Globus pallidus (tissue), 1 donor: ENCODE measurements at places on chromosomes 1 and 21.

DNA sequence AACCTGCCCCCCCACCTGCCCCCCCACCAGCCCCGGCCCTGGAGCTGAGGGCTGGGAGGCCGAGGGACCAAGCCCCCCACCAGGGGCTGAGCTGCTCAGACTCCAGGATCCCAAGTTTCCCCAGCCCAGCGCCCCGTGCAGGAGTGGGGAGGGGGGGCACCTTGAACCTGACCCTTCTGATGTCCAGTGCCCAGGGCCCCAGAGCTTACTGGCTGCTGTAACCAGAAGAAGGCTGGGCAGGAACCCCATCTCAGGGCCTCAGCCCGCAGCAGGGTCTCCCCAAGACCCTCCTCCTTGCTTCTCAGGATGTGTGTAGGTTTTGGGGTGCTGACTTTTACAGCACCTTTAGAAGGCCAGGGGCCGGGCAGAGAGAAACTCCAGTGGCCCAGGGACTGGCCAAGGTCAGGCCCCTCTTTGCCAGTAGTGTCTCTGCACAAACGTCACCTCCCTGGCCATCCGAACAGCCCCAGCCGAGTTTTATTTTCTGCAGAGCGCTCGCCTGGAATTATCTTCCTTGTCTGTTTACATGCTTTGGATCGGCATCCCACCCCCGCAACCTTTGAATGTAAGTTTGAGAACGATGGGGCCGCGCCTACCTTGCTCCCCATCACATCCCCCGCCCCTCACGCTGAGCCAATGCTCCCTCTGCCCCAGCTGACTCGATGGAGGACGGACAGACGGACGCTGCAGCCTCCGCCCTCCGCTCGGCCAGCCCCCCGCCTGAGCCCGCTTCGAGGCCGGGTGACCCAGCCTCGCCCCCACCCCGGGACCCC, 70.1 kb upstream of the CASZ1 start:
- no peak for DNase-seq

DNA sequence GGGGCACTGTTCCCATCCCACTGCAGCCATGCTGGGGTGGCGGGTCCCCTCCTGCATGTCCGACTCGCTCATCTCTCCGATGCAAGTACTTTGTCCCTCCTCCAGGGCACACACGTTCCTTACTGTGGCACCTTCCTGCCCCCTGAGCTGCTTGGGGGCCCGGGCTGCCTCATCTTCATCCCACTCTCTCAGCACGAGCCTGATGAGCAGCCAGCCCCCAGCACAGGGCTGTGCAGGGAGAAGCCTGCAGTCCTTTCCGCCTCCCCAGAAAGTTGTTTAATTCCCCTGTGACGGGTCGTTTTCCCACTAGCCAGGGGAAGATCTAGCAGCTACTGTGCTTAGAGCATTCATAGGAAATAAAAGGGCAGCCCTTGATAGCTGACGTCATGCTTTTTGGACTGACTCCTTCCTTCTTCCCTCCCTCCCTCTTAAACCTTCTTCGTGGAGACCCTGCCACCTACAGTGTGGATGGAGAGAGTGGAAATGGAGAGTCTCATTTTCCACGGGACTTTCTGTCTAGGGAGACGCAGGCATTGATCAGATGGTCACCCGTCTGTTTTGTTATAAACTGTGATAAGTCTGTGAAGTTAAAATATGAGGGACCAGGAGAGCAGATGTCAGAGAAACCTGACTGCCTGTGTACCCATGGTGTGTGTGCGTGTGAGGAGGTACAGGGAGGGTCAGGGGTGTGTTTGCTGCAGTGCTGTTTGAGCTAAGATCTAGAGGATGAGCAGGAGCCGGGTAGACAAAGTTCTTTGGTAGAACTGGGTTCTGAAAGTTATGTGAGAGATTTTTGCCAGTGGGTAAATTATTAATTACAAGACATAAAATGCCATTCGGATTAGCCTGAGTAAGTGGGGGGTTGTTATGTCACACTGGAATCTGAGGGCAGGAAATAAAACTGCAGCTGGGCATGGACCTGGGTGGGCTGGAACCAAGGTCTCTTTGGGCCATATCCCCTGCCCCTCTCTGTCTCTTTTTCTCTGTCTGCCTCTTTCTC, 34.3 kb downstream of the GPR137B start:
- peak; percentile 3 for DNase-seq

DNA sequence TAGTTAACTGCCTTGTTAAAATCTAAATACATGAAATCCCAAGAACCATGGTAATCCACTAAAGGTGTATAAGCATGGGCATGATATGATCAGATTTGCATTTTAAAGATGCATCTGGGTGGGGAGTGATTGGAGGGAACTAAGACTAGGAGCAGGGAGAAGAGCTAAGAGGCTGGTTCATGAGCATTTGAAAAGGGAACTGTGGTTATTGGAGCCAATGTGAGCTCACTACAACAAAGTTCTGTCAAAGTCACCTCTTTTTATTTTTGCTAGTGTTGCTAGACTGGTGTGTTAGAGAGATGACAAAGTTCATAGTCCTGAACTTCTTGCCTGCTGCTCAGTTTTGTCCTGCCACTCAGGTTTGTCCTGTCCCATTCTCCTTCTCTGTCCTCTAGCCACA, 67.1 kb upstream of the LRRC8D start:
- no peak for DNase-seq

DNA sequence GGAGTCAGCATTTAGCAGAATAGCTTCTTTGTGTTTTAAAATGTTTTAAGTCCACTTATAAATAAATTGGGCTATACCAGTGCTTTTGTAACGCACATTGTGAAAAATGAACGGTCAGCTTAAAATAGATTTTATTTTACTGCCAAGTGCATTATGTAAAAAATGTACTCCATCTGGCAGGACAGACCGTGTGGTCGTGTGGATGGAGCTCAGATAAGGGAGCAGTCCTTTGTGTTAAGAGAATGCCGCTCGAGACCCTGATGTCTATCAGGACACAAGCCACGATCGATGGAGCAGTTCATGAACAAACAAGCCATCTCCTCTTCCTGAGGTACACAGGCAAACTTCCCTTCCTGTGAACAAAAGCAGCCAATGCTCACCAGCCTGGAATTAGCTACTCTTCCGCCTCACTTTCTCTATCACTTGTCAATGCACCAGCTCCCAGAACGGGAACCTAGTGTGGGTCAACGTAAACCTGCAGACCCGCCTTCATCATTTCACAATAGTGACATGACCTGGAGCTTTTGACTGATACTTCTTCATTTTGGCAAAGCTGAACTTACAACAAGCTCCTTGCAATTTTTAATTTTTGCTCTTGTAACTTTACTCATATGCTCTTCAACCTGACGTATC, 243.5 kb downstream of the TGFB2 start:
- no peak for DNase-seq

DNA sequence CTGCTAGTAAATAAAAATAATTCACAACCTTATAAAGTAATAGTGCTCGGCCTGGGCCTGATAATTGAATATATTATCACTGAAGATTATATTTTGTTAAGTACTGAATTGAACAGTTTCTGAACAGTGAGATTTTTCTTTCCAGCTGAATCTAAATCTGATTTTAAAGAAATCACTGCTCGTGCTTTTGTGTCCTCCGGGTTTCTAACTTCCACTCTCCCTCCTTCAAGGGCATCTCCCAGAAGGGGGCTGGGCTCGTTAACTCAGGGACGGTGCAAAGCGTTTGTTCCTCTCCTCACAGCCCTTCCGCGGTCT, 823 bp upstream of the KIF1B start:
- DNase-seq = no peak

- peak; percentile 35 for DNase-seq
Observed at GRCh38 chr21:42062236-42063022, 8.7 kb upstream of the UMODL1 start.

DNA sequence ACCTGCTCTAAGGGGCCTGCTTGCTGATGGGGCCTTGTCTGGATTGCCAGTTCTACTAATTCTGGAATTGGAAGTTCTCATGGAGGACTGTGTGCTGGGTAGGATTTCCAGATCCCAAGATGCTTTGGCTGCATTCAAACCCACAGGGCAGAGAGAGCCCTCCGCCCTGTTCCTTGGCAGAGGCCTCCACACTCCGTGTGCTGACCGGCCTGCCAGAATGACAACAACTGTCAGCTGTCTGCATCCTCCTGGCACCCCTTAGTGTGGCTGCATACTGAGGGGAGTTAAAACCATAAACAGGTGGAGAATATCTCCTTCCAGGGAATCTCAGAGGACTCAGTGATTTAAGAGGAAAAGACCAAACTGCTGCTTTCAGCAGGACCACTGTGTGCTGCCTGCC, 60.7 kb downstream of the ADARB1 start:
- no peak for DNase-seq

DNA sequence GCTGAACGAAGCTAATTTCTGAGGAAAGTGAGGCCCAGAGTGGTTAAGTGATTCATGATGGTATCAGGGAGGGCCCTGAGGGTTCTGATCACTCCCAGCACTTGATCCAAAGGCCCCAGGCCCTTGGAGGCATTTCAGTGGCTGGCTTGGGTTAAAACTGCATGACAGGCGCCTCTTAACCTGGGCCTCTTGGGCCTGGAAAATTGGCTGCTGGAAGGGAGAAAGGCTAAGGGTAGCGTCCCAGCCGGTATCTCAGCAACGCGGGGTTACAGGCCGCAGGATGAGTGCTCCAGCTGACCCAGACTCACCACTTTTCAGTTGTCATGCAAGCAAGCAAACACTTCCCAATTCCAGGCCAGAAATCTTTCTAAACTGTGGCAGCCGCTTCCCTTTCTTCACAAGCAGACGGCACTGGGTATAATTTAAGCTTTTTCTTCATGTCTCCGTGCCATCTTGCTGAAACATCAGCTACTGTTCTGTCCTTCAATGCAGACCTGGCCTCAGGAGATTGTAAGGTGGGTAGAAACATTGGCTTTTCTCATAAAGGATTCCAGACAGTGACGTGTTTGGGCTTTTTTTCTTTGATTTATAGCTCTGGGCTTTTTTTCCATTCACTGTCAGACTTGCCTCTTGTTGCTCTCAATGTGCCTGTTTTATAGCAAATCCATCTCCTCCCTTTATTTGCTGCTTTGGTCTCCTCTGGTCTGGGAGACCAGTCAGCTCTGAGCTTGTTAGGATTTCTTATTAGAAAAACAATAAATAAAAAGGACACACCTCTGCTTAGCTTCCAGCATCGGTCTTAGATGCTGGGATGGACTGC, 229.1 kb downstream of the KCNJ6 start:
- no peak for DNase-seq

- DNase-seq = no peak
Observed at GRCh38 chr1:205272536-205272935, 44.8 kb downstream of the TMCC2 start.

GRCh38 chr1:243267914-243268653, 12.2 kb downstream of the SDCCAG8 start:
- no peak for DNase-seq

- DNase-seq = no peak
Observed at GRCh38 chr21:35136106-35136505, 87.0 kb upstream of the RUNX1 start.

DNA sequence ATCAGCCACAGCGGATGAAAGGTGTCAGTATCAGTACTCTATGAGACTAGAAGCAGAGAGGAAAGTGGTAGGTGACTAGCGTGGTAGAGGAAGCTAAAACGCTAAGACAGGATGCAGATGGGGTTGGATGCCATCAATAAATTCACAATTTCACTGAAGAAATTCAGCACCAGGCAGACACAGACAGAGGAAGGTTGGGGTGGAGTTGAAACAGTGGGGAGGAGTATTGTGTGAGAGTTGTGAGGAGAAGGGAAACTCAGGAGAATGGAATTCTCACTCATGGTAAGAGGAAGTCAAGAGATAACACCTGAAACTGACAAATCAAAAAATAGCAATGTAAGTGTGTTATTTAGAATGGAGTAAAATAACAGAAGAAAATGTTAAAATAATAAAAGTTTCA, 208.5 kb upstream of the DAB1 start:
- no peak for DNase-seq

DNA sequence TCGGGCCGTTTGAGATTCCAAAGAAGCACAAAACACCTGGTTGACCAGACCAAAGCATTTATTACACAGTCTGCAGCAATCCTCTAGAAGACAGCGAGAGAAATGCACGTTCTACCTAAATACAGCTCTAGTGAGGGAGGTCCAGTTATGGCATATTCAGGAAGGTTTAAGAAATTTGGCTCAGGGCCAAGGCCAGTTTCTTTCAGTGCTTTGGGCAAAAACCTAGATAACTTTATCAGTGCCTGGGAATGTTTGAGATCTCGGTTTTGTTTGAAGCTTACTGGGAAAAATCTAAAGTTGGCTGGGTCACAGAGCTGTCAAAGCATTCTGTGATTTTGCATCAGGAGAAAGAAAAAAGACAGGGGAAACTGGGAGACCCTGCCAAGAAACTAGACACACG, 514.0 kb upstream of the TMPRSS15 start:
- DNase-seq = no peak

DNA sequence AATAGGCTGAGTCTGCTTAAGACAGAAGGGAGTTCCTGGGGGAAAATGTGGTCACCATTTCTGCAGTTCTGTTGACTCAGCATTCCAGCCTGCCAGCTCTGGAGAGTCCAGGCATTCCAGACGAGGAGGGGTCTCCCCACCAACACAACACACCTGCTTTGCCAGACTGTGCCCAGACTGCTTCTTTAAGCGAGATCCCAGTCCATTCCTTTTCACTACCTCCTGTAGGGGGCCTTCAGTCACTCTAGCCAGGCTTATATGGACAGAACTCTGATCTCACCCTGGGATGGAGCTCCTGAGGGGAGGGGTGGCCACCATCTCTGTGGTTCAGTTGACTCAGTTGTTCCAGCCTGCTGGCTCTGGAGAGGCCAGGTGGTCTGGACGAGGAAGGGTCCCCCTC, 48.5 kb downstream of the UBE2U start:
- no peak for DNase-seq

- DNase-seq = peak; percentile 77
Observed at GRCh38 chr1:234722904-234723720, 113.1 kb upstream of the IRF2BP2 start.

DNA sequence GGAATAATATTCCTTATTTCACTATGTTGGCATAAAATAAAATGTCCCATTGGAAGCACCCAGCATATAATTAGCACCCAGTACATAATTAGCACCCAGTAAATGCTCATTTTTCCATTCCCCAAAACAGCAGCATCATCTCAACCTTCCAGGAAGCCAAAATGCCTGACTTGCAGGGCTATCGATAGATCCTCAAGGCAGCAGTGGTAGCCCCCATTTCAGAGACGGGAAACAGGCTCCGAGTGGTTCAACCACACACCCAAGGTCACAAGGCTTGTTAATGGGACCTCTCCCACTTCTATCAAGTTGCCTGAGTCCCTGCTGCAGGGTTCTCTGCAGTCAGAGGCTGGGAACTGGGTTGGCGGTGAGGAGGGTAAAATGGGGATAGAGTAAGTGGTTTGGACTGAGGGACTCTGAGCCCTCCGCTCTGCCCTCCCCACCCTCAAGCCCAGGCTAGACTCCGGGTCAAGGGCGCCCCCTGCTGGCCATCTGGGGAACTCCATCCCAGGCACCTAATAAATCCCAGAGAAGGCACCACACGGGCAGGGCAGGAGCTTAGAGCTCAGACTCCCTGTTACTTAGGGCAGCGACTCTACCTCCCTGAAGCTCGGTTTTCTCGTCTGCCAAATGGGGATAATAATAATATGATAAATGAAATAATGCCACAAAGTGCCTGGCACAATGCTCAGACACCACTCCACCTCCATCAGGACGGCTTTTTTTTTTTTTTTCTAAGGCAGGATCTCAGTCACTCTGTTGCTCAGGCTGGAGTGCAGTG, 21.9 kb upstream of the LAPTM5 start:
- peak; percentile 86 for DNase-seq
